ENCODE measurements at places on chromosomes 4 and X.

DNA sequence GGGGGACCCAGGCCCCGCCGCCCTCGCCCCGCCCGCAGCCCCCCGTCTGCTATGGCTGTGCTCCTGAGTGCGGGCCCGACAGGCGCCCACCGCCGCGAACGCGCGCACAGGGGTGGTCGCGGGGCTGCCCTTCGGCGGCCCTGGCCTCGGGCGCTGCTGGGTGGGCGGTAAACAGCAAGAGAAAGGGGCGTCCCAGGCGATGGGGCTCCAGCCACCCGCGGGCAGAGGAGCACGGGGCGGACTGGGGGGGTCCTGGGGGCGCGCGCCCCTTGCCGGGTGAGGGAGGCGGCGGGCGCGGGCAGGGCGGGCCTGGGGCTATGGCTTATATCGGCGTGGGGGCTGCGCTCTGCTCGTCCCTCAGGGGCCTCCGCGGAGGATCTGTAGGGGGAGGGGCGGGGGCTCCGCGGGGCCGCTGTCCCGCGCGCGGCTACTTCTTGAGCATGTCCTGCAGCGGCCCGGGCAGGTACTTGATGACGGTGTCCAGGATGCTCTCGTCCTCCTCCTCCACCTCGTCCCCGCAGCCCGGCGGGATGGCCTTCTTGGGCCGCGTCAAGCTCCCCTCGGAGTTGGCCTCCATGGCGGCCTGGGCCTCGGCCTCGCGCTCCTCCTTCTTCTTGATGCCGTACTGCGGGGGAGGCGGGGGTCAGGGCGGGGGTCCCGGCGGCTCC is 39.7 kb downstream of the CPLX1 start:
- DNase-seq, result no peak

DNA sequence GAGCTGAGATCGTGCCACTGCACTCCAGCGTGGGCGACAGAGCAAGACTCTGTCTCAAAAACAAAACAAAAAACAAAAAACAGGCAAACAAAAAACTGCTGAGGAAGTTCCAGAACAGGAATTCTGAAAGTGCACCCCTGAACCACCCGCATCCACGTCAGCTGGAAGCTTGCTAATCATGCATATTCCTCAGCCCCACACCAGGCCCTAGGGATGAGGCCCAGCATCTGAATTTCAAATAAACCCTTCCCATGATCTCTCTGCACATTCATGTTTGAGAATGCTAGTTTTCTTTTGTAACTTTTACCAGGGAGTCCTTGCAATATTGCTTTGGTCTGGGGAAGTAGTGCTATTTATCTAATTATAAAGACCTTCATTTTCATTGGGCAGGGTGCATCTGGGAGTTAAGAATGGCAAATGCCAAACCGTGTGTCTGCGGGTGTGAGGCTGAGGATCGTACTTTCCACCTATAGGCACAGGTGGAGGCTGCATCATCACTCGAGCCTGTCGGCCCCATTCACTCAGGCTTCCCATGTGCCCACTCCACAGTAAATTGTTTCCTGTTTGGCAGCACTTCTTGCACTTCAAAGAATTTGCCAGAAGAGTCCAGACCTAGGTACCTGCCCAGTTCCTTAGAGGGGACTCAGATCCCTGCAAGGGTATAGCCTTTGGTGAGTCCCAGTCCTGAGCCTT is 23.6 kb downstream of the CCKAR start:
- no peak for DNase-seq

DNA sequence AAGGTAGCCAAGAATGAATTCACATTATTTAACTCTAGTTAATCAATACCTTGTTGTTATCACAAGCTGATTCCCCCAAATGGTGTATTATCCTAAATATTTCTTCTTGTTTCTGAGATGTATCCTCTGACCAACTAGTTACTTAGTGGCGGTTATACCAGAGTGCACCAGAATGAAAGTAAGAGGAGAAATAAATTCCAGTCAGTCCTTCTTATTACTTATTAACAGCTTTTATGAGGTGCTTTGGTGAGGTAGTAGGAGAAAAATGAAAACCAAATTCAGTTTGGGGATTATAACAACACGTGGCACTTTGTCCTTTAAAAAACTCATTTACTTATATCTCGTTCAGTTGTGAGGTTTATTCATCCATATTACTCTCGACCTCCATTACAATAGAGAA is 101.9 kb downstream of the AMMECR1 start:
- no peak for DNase-seq

- no peak for DNase-seq
These were observed 105.1 kb downstream of the FNIP2 start for GRCh38 chr4:158873795-158874401.

- DNase-seq, result no peak
These were observed 69.0 kb downstream of the GATB start for GRCh38 chr4:151691639-151692442.

DNA sequence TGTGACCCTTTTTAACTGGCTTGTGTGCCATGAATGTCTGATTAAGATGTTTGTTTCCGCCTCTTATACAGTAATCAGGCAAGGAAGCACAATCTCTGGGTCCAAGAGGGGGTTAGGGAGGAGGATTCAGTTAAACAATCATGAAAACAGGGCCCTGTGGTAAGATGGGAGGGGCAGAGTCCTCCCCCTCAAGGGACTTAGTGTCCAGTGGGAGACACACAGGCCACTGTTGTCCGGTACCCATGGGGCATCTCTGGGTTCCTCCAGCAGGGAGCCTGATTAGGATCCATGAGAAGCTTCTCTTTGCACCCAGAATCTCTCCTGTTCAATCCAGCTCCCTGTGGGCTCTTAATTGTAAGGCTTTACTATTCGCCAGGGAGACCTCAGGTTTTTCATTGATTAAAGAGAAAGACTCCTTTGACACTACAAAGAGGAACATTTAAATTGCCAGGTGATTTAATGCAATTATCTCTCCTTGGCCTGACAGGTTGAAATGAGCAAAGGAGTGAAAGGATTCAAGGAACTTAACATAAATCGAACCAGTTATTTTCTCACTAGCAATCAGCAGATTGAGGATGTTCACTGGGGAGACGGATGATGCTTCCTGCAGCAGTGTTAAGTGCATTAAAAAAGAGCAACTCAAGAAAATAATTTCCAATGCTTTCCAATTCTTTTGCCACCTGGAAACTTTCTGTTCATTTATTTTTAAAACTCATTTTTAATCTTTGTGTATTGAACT is 225.4 kb downstream of the PTTG2 start:
- DNase-seq, result no peak

GRCh38 chr4:18756671-18757070 is 735.1 kb upstream of the LCORL start:
- DNase-seq, result no peak

GRCh38 chrX:49247346-49247745 is 12.1 kb downstream of the CCDC22 start:
- no peak for DNase-seq

DNA sequence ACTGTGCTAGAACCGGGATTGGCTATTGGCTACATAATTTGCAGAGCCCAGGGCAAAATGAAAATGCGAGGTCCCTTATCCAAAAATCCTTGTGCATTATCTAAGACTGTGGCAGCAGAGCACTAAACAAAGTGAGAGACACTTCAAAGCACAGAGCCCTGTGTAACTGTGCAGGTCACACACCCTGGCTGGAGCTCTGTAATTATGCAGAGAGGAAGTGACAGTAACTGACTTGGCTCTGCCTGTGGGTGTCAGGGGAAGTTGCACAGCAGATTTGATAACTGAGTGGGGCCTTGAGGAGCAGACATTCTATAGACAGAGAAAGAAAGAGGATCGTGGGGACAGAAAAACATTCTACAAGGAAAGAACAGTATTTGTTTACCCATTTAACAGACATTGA is 173.5 kb upstream of the FMR1 start:
- DNase-seq, result no peak

DNA sequence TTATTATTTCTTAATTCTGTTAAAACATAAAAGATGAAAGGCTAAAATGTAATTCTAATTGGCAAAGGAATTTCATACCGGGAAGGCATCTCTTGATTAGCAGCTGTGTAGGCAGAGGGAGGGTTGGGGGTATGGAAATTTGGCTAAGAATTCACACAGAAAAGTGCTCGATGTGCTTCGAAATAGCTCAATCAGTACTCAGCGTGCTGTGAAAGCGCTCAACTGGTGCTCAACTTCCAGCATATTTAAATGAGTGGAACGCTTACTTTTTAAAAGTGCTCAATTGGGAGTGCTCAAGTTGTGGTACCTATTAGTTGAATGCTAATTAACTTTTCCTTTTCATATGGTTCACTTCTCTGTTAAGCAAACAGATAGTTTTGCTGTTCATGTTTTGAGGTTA is 695.9 kb upstream of the ATOH1 start:
- DNase-seq, result no peak

GRCh38 chrX:101619364-101619763 is 1.6 kb upstream of the ARMCX6 start:
- DNase-seq, result no peak

DNA sequence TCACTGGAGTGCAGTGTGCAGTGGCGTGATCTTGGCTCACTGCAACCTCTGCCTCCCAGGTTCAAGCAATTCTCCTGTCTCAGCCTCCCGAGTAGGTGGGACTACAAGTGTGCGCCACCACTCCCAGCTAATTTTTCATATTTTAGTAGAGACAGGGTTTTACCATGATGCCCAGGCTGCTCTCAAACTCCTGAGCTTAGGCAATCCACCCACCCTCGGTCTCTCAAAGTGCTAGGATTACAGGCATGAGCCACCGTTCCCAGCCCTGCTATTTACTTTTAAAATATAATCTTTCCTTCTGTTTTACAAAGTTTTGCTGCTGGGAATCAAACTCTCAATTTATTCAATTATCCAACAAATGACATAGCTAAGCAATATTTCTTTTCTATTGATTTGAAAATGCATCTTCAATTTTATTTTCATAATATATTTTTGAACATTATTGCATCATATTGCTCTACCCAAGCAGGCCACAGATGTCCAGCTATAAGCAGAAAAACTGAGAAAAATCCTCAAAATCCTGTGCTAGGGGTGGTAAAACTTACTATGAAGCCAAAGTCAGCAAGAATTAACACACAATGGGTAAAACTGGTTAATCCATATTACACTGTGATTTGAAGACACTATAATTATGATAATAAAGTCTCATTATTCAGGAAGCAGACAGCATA is 5.2 kb downstream of the TIFA start:
- DNase-seq, result no peak

DNA sequence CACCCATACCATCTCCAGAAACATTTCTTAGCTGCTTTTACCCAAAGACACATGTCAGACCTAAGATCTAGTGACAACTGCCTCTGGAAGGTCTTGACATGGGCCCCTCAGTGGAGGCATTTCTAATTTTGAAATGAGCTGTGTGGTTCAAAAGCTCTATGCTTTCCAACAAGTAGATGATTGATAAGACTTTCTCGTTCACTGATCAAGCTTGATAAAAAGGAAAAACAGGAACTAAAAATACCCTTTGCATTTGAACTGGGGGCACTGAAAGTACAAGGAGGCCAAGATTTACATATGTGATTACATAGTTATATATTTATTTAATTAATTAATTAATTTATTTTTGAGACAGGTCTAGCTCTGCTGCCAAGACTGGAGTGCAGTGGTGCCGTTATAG is 61.3 kb upstream of the SCOC start:
- DNase-seq, result no peak

GRCh38 chrX:41014776-41015360 is 70.4 kb upstream of the USP9X start:
- no peak for DNase-seq

DNA sequence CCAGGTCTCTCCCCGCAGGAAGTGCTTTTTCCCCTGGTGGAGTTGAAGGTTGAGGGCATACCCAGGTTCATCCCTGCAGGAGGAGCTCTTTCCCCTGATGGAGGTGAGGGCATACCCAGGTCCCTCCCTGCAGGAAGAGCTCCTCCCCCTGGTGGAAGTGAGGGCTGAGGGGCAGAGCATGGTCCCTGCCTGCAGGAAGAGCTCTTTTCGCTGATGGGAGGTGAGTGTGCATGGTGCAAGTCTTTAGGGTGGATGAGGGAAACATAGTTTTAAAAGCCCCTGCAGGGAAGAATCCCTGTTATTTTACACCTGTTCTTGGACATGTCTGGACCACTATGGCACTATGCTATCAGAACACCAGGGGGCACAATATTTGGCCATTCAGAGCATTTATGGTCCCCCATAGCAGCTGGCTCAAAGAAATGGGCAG is 43.7 kb upstream of the PUDP start:
- no peak for DNase-seq

- no peak for DNase-seq
These were observed 36.8 kb upstream of the TADA2B start for GRCh38 chr4:7006411-7006810.

GRCh38 chr4:159927781-159928180 is 824.9 kb downstream of the RAPGEF2 start:
- no peak for DNase-seq

GRCh38 chrX:94435799-94436198 is 761.8 kb downstream of the FAM133A start:
- no peak for DNase-seq

GRCh38 chr4:147287588-147287890 is 193.4 kb upstream of the EDNRA start:
- no peak for DNase-seq

DNA sequence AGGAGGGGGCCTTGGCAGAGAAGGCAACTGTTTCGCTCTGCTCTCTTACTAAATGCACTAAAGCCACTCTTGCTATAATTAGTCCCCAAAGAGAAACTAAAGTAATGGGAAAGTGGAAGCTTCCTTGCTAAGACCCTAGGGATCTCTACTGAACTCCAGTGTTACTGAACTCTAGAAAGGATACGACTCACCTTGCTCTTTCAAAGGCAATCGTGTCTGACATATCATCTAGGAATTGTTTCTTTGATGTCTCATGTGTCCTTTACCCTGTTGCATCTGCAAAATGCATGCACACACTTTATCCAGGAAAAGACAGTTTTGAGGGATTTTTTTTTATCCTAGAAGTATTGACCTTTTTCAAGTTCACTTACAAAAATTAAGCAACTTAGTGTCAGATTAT is 148.1 kb upstream of the FAM9B start:
- DNase-seq, result no peak

DNA sequence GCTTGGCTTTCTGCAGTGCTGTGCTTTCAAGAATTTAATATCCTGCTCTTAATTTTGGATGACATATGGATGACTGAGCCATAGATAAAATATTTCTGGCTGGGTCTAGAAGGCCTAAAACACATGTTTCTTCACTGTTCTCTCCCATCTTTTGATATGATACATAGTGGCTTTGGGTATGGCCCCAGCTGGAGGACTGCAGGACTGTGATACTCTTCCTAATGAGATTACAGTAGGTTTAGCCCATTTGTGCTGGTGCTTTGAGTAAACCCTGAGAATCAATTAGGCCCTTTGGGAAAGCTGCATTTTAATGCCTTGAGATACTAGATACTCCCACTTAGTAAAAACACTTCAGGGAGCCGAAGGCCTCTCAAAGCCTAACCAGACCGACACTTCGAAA is 38.0 kb downstream of the KIT start:
- DNase-seq, result no peak

GRCh38 chrX:153776120-153776599 is 4.7 kb upstream of the SRPK3 start:
- DNase-seq, result no peak
